ENCODE measurements at places on chromosomes 5 and 9.

DNA sequence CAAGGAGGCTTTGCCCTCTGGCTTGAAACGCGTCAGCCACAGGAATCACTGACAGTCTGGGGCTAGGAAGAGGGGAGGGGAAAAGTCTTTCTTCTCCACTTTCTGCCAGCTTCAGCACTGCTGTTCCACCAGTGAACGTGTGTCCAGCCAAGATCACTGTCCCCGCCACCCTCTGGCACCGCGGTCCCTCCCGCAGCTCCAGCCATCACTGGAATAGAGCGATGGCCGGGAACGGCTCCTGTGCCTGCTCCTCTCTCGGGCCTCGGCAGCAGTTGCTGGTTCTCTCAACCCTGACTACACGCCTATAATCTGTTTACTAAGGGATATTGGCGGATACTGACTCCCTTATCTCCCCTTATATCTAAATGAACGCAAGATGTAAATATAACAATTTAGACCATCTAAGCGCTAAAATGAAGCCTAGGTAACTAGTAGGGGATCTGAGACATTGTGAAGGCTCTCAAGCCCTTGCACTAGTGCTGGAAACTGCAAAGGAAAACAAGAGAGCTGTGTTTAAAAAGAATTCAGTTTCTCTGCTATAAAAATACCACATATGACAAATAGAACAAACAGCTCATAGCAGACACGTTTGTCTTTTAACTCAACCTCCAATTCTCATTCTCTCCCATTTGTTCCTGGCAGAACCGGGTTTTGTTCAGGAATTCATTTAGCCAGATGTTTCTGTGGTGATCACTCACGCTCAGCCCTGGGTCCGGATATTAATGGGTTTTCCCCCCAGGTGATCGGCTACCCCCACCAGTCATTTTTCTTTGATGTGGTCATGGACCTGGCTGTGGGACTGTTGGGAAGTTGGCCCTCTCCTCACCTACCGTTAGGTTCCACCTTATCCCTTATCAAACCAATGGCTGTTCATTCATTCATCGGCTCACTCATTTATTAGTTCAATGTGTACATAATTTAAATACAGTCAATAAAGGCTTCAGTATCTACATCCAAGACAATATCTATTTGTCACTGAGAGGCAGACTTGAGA is 149.8 kb downstream of the MED10 start:
- no peak for DNase-seq

DNA sequence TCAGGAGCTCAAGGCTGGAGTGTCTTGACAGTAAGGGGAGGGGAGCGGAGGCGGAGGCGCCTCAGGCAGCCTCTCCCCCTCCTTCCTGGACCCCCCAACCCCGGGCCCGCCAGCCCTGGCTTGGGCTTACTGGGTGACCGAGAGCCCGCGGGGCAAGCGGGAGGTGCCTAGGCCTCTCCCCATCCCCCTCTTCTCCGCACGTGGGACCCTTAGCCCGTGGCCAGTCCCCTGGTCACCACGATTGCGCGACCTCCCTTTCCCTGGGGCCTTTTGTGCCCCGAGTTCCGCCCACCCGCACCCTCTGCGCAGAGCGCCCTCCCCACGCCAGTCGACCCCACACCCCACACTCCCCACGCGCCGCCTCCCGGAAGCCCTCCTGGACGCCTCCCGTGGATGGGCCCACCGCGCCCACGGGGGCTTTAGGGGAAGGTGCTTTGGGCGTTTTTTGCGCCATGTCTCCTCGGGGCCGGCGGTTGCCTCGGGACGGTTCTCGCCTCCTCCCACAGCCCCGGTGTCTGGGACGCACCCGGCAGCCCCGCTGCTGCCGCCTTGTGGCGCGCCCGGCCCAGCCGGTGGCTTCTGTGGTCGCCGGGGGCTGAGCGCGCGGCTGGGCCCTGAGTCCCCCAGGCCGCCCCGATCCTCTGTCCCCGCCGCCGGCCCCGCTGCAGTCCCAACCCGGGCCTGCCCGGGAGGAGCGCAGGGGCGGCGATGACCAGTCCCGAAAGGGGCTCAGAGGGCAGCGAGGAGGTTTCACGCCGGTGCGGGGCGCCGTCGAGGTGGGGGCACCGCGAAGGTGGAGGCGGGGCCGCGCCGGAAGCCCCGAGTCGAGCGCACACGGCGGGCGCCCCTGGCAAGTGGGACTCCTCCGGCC is 3.2 kb downstream of the TOR4A start:
- DNase-seq = peak; percentile 72

GRCh38 chr5:134437340-134437846 is 25.7 kb upstream of the CDKN2AIPNL start:
- DNase-seq = no peak

- DNase-seq = no peak
Measured at GRCh38 chr5:171577042-171577758, 157.8 kb downstream of the FGF18 start.

DNA sequence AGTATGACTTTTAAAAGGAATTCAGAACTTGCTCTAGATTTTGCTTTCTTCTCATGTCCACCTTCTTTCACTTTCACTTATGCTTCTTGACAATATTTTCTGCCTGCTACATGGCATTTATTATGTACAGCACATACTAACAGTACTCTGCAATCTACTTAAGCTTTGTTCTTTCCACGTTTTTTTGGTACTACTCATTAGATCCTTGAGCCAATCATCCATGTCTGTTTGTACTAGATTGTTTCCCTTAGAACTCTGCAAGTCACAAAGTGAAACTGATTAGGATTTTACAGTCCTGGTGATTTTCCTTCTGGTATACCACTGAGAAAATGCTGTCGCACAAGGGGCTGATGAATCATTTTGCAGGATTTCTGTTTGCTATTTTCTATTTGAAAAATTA is 78.3 kb downstream of the PARP8 start:
- no peak for DNase-seq

GRCh38 chr9:88807426-88807825 is 183.8 kb upstream of the S1PR3 start:
- no peak for DNase-seq

- DNase-seq = no peak
Measured at GRCh38 chr5:142853682-142854081, 83.5 kb downstream of the ARHGAP26 start.

GRCh38 chr5:112563169-112563826 is 144.2 kb upstream of the EPB41L4A start:
- no peak for DNase-seq

DNA sequence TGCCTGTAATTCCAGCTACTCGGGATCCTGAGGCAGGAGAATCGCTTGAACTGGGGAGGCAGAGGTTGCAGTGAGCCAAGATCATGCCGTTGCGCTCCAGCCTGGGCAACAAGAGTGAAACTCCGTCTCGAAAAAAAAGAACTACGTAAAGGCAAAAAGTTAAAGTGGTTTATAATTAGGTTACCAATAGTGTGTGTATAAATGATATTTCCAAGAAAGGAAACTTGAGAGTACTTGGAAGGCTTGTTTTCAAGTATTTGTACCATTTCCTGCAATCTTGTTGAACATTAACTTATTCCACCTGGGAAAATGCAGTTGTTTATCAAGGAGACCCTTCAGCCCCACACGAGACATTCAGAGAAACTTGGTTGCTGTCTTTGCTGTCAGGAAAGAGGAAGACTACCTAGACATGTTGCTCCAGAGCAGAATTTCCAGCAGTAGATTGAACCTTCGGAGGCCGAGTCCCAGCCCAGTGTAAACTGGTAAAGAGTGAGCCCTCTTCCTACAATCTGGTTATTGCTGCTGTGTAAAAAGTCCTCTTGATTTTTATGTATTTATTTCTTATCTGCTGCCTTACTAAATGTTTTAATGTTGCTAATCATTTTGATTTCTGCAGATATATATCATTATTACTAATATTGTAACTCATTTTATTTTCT is 30.1 kb downstream of the STXBP1 start:
- no peak for DNase-seq

- DNase-seq = no peak
Measured at GRCh38 chr5:457195-457961, 14.4 kb downstream of the EXOC3 start.

- no peak for DNase-seq
Measured at GRCh38 chr5:97163360-97163764, 19.7 kb downstream of the RIOK2 start.

- no peak for DNase-seq
Measured at GRCh38 chr5:97044052-97044451, 98.4 kb downstream of the LIX1 start.

DNA sequence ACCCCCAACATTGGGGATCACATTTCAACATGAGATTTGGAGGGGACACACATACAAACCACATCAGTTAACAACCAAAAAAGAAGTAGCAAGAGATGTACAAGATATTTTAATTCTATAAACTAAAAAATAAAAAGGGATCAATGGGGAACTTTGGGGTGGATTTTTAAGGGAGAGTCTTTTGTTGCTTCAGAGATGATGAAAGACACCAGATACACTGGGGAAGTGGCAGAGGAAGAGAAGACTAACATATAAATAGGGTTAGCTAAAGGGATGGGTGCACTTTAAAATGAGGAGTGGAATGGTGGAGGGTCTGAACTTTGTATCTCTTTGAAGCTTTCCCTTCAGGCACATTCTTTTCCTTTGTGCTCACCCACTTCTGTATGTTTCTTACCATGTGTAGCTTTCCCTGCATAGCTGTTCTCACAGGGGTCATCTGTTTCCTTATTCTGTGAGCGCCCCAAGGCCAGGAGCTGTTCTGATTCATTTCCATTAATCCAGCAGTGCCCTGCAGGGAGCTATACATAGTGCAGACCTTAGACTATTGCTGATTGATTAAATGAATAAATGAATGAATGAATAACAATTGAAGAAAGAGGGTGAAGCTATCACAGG is 531.6 kb upstream of the KLF4 start:
- DNase-seq = no peak

DNA sequence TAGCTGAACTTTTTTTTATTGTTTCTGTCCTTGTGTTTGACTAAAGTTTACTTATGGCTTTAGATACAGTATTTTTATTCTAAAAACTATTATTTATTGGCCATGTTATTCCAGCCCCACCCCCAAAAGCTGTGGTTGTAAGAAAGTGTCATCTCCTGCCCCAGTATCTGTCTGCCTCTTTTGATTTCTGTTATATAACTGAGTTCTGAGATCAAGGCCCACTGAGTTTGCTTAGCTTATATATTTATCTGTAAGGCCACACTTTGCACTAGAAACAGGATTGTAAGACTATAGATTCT is 116.8 kb upstream of the TNFAIP8 start:
- no peak for DNase-seq

DNA sequence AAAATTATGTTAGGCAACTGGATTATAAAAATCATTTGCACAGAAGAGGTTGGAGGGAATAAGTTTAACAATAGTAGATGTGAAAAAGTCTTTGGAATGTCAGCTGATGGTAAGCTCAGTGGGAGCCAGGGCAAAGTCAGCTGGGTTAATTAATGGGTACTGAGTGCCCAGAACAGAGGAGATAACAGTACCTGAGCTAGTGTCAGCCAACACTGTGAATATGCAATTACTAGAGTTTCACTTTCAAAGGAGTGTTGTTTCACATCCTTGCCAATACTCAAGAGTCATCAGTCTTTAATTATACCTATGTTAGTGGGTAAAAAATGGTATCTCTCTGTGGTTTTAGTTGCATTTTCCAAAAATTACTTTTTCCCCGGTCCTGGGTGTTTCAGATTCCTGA is 135.1 kb downstream of the KIF4B start:
- DNase-seq = no peak

Measured in posterior cingulate gyrus (tissue), 11 donors.